Occipital lobe (tissue), 3 donors: ENCODE measurements at places on chromosomes 5 and 9. TPM values are rescaled to one million over a fixed set of nuclear protein-coding genes. Genes with fewer than 3 reads are reported as not detected.

DNA sequence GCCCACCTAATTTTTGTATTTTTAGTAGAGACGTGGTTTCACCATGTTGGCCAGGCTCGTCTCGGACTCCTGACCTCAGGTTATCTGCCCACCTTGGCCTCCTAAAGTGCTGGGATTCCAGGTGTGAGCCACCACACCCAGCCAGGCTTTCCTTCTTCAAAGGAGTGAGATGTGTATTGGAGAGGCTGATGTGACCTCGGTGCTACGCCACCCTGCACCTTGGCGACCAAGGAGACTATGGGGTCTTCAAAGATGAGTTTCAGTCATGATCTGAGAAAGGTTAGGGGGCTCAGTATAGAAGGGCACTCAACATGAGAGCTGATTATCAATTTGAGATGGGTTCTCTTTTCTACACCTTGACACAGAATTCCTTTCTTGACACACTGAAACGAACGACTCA lies 284.2 kb upstream of the WWC1 start:
- no peak for DNase-seq

- DNase-seq = no peak
Measured at GRCh38 chr9:905906-906305, 64.4 kb downstream of the DMRT1 start.

The ANGPTL2 gene
- 2.7 TPM for total RNA-seq

The GRIN1 gene
- 31.2 TPM for total RNA-seq

The PPIC gene
- 3.1 TPM for total RNA-seq
